ENCODE measurements at places on chromosomes 2 and 18. TPM values are rescaled to one million over a fixed set of nuclear protein-coding genes. Genes with fewer than 3 reads are reported as not detected.

Gene CIB4
- total RNA-seq, result not detected

Gene LRRFIP1
- 235 TPM for total RNA-seq

DNA sequence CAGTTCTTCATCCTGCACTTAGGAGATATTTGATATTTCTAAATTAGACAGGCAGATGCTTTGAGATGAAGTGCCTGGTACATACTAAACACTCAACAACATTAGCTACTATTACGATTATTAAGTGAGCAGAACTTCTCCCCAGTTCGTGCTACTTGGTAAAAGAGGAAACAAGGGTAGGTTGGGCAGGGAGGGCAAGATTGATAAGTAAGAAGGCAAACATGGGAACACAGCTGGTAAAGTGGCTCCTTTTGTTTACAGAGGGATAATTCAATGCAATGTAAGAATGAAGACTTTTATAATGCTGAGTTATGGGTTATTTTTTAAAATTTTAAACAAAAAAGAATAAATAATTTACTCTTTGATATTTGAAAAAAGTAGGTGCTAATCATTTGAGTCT is 15.9 kb upstream of the WIPF1 start:
- no peak for DNase-seq

DNA sequence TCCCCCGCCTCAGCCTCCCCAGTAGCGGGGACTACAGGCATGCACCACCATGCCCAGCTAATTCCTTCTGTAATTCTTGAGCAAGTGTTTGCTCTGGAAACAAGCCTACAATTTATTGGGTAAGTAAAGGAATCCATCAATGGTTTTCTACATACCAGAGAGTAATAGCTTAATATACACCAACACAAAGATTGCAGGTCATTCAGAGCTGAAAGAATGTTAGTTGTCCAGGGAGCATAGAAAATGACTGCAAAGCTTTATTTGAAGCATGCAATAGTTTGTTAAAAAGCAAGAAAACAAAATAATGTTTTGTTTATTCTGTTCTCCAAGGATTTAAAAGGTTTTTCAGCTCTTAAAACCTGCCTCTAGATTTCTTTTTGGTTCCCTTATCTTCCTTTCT is 5.6 kb downstream of the IDH1 start:
- no peak for DNase-seq

- DNase-seq, result no peak
Measured at GRCh38 chr2:135850892-135851668, 14.1 kb upstream of the LCT start.

- DNase-seq, result peak; percentile 24
Measured at GRCh38 chr18:9743200-9744016, 35.3 kb downstream of the RAB31 start.

DNA sequence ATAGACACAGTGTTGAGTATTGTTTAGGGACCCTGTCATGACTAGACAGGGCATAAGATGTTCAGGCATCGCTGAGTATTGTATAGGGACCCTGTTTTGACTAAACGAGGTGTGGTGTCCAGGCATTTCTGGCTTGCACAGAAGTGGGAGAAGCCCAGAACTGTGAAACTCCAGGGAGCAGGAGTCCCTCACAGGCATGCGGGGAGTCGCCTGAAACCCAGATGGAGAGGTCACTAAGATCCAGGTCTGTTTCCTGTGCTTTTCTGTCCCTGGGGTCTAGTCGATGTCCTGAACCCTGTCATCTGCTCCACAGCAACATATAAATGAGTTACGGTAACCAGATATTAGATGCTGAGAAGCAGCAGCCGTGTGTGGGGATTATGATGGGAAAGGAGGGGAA is 469.0 kb upstream of the SALL3 start:
- DNase-seq, result no peak
